ENCODE measurements at places on chromosomes 4 and X. TPM values are rescaled to one million over a fixed set of nuclear protein-coding genes. Genes with fewer than 3 reads are reported as not detected.

- no peak for DNase-seq
- no peaks in the 10 kb centered on the region for H3K4me1 ChIP-seq
- H3K27me3 ChIP-seq, result no peaks in the 10 kb centered on the region
- no peak overlapping the region for H3K27ac ChIP-seq
Observed at GRCh38 chrX:51026862-51027261, 116.3 kb downstream of the BMP15 start.

DNA sequence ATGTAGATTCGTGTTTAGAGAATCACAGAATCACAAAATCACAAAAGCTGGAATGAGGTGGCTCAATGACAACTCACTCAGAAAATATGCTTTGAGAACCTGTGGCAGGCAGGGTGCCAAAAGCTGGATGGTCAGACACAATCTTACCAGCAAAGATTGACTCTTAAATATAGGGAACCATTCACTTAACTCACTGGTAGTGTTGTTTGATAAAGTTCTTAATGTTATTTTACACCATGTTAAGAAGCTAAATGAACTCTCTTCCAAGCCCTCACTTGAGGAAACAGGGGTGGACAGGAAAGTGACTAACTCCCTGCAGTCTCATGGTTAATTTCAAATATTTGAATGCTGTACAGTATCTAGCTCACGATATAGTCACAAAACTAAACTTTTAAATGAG, 5.7 kb upstream of the SCOC start:
- H3K27ac ChIP-seq, result no peak overlapping the region
- H3K4me3 ChIP-seq, result no peak overlapping the region
- H3K27me3 ChIP-seq, result no peaks in the 10 kb centered on the region
- peak; percentile 48 for DNase-seq
- no peaks in the 10 kb centered on the region for H3K36me3 ChIP-seq
- peaks cover 9% of the 10 kb centered on the region for H3K4me1 ChIP-seq

DNA sequence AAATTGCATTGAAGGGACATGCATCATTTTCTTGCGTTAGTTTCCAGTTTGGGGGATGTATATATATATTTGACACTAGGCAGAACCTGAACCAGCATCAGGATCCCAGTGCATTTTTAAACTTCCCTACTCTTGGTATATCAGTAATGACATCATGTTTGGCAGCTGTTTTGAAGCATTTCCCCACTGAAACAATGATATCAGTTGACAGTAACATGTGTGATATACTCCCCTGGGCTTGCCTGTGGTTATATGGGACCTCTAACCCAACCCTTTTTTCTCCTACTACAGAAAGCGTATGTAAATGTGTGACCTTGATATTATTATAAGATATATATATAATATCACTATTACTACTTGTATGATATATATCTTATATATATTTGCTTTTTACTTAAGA, 225.9 kb upstream of the CASK start:
- H3K4me1 ChIP-seq, result no peaks in the 10 kb centered on the region
- no peak for DNase-seq
- H3K4me3 ChIP-seq, result no peak overlapping the region
- no peaks in the 10 kb centered on the region for H3K27me3 ChIP-seq
- no peaks in the 10 kb centered on the region for H3K36me3 ChIP-seq
- no peak overlapping the region for H3K27ac ChIP-seq

DNA sequence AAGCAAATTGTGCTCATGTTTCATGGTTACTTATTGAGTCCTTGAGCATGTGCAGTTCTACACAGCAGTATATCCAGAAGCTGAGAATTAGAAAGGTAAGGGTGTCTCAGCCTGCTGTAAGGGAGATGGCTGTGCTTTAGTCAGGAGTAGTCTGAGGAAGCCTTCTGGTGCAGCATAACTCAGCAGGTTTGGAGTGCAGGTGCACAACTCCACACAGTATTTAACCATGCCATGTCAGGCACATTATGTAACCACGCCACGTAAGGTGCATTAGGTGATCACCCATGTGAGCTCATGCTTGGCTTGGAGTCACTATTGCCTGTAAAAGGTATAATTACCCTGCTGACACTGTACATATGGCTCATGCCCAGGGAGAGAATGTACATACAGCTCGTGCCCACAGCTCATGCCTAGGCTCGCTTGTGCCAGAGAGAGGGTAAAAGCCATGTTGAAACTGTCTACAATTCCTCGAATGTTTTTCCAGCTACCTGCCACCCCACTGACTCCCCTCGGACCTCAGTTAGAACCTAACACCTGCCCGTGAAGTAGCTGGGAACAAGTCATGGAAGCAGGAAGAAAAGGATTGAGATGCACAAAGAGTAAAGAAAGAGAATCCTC, 37.8 kb downstream of the UCHL1 start:
- H3K4me3 ChIP-seq, result no peak overlapping the region
- H3K4me1 ChIP-seq, result no peaks in the 10 kb centered on the region
- no peak overlapping the region for H3K27ac ChIP-seq
- no peaks in the 10 kb centered on the region for H3K36me3 ChIP-seq
- H3K27me3 ChIP-seq, result no peaks in the 10 kb centered on the region
- no peak for DNase-seq

DNA sequence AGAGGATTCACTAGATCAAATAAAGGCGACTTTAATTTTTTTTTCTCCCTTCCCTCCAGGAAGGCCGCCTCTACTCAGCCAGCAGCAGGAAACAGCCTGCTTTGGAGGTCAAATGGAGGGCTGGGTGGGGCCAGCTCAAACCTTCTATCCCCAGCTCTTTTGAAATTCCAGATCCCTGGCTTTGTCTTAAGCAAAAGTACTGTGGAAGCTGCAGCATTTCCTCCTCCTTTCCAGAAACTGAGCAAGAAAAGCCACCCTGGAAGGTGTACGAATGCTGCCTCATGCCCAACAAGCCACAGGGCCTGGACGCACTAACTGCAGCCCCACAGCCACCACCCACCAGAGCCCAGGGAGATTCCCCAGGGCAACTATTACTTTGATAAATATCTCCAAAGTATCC, 55.1 kb upstream of the ZCCHC13 start:
- no peaks in the 10 kb centered on the region for H3K27me3 ChIP-seq
- DNase-seq, result peak; percentile 25
- peak overlapping the region; percentile 48 for H3K27ac ChIP-seq
- H3K4me1 ChIP-seq, result peaks cover 40% of the 10 kb centered on the region
- H3K36me3 ChIP-seq, result peaks cover 9% of the 10 kb centered on the region

DNA sequence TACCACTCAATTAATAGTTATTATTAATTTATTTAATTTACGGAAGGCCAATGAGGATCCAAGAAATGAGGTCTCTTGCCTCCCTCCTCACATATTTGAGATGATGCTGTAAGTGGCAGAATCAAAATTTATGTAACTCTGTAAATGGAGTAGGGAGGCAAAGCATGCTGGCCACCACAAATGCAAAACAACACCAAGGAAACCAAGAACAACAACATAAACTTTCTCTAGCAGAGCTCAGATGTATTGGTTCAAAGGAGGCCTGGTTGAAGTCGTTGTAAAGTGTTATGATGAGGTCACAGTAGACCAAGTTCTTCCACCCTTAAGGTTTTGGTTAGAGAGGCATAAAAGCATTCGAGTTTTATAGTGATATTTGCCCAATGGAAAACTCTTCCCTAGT, 194.8 kb upstream of the FAT1 start:
- H3K4me1 ChIP-seq, result peaks cover 24% of the 10 kb centered on the region
- no peaks in the 10 kb centered on the region for H3K36me3 ChIP-seq
- no peak overlapping the region for H3K27ac ChIP-seq
- H3K27me3 ChIP-seq, result no peaks in the 10 kb centered on the region
- no peak overlapping the region for H3K4me3 ChIP-seq

GRCh38 chr4:78951862-78952472, 12.7 kb upstream of the PAQR3 start:
- H3K4me3 ChIP-seq, result no peak overlapping the region
- DNase-seq, result no peak
- no peak overlapping the region for H3K27ac ChIP-seq

- no peak overlapping the region for H3K27ac ChIP-seq
- H3K4me3 ChIP-seq, result no peak overlapping the region
- H3K27me3 ChIP-seq, result no peaks in the 10 kb centered on the region
- H3K4me1 ChIP-seq, result no peaks in the 10 kb centered on the region
- H3K36me3 ChIP-seq, result no peaks in the 10 kb centered on the region
Observed at GRCh38 chrX:7620560-7620959, 222.4 kb upstream of the VCX start.

GRCh38 chr4:121277194-121278105, 103.4 kb downstream of the QRFPR start:
- H3K27me3 ChIP-seq, result no peaks in the 10 kb centered on the region
- H3K4me1 ChIP-seq, result 0 out of 2 replicates have a peak, but pooled peaks cover 4% of the 10 kb centered on the region
- H3K27ac ChIP-seq, result no peak overlapping the region
- no peaks in the 10 kb centered on the region for H3K36me3 ChIP-seq
- DNase-seq, result no peak
- no peak overlapping the region for H3K4me3 ChIP-seq

DNA sequence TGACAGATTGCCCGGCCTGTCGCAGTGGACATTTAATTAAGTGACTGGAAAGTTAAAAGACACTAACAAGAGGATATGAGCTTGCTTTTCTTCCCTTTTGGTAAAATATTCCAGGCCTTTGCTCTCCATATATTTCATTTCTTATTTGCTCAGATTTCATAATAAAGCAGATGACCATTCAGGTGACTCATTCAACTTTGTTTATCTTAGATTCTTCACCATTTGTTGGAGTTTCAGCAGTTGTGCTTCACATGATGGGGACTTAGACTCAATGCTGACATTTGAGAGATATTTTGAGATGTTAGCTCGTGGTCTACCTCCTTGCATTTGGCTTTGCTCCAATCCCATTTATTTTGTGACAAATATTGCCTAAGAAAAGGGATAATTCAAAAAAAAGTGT, 312.2 kb downstream of the ARHGAP24 start:
- H3K36me3 ChIP-seq, result no peaks in the 10 kb centered on the region
- H3K27ac ChIP-seq, result no peak overlapping the region

- H3K4me3 ChIP-seq, result no peak overlapping the region
- no peak for DNase-seq
- H3K27ac ChIP-seq, result no peak overlapping the region
- H3K27me3 ChIP-seq, result no peaks in the 10 kb centered on the region
- H3K4me1 ChIP-seq, result no peaks in the 10 kb centered on the region
- H3K36me3 ChIP-seq, result no peaks in the 10 kb centered on the region
Observed at GRCh38 chr4:54473798-54474197, 184.0 kb upstream of the KIT start.

DNA sequence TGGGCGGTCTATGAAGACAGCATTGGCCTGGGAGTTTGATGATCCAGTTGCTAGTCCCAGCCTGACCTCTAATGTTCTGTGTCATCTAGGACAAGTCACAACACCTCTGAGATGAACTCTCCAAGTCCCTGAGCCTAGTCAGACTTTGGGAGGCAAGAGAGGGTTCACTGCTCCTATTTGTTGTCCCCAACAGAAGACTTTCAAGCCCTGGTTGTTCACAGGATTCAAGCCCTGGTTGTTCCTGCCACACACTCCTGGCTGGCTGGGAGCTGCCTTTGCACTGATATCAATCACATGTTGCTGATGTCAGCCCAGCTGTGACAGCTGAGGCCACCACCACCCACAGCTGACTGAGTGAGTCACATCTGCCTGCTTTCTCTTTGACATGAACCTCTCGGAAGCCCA, 253.2 kb upstream of the RASGEF1B start:
- no peaks in the 10 kb centered on the region for H3K4me1 ChIP-seq
- no peaks in the 10 kb centered on the region for H3K27me3 ChIP-seq
- no peak overlapping the region for H3K27ac ChIP-seq
- no peak overlapping the region for H3K4me3 ChIP-seq
- H3K36me3 ChIP-seq, result no peaks in the 10 kb centered on the region

GRCh38 chr4:120773641-120774040, 148.9 kb downstream of the PRDM5 start:
- H3K27ac ChIP-seq, result no peak overlapping the region
- DNase-seq, result no peak
- no peaks in the 10 kb centered on the region for H3K36me3 ChIP-seq

DNA sequence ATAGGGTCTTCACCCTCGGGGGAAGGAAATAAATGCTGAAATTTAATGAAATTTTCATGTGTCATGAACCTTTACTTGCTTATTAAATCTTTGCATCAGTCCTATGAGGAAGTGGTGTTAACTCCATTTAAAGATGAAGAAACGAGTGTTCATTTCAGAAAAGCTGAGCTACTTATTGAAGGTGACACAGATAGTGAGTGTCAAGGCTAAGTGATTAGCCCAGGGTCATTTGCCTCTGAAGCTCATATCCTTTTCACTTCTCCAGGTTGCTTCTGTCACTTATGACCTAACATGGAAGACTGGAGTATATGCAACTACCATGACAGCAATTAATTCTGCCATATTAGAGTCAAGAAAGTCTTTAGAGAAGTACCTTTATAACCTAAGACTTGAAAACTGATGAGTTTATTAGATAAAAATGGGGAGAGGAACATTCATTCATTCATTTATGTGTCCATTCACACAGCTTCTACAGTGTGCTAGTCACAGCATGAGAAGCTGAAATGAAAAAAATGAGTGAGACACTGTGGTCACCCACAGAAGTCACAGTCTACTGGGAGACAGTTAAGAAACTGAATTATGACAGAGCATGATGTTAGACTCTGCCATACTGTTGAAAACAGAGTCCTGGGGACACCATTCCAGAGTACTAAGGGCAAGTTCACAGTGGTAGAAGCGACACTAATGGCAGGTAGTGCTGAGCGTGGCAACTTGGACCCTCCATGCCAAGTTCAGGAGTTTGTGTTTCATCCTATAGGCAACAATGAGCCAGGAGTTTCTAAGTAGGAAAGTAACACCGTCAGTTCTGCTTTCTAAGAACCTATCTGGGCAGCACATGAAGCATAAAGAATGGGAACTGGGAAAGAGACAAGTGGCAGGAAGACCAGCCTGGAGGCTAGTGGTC, 21.3 kb downstream of the ALPK1 start:
- no peaks in the 10 kb centered on the region for H3K27me3 ChIP-seq
- no peak for DNase-seq
- H3K4me1 ChIP-seq, result no peaks in the 10 kb centered on the region
- no peak overlapping the region for H3K27ac ChIP-seq

DNA sequence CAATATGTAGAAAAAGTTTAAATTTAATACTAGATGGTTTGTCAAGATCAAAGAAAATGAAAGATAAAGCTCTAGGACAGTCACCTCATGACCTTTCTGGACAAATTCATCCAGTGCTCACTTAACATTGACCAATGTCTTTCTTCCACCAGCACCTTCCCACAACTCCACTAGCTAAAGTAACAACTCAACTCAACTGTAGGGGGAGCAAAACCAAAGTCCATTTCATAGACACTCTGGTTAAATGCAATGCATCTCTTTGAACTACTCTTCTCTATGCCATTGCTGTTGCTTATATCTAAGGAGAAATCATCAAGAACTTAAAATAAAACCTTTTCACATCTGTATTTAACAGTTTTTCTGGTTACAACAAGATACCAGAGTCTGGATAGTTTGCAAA, 25.1 kb downstream of the UGT2B4 start:
- H3K36me3 ChIP-seq, result no peaks in the 10 kb centered on the region
- no peak overlapping the region for H3K27ac ChIP-seq
- DNase-seq, result no peak
- H3K4me1 ChIP-seq, result no peaks in the 10 kb centered on the region
- no peak overlapping the region for H3K4me3 ChIP-seq
- H3K27me3 ChIP-seq, result peaks cover 8% of the 10 kb centered on the region

The MFAP3L gene
- total RNA-seq, result not detected

The USO1 gene
- 78.3 TPM for total RNA-seq

The HNRNPDL gene
- 318 TPM for total RNA-seq

The ZMAT1 gene
- not detected for total RNA-seq
